ENCODE measurements at places on chromosomes 2 and 18.

GRCh38 chr18:23380817-23381216, 72.3 kb upstream of the RIOK3 start:
- no peak for DNase-seq

DNA sequence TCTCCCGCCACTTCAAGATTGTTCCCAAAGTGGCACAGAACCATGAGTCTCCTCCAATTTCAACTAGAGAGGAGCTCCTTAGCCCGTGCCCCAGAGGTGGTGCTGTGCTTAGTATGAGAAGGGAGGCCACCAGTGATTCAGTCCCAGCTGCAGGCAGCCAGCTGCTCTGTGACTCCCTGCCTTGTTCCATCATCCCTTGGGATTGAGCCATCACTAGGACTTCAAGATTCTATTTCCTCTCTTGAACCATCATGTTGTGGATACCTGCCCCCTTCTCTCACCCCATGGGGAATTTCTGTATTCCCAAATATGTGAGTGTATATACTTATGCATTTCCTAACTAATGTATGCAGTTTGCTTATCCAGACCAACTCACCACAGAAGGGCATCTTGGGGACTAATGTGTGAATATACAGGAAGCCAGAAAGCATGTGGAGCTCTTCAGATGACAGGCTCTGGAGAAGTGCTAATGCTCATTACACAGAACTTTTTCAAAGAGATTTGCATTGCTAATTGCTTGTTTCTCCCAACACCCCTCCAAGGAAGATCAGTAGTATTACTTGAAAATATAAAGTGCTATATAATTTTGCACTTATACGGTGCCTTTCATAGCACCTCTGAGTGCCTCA, 111.0 kb upstream of the MAP3K20 start:
- DNase-seq = no peak

DNA sequence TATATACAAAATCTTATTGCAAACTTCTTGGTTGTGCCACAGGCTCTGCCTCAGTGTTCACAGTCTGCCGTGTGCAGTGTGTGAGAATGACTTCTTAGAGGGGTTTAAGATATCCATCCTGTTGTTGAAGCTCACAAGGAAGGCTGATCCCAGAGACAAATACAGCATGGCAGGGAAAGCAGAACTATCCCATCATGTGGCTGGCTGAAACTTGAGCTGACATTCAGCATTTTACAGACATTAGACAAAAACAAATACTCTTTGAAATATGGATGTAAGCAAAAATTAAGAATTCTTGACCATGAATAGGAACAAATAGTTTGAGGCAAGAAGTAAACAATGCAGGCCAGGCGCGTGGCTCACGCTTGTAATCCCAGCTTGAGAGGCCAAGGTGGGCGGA, 12.9 kb upstream of the PUM2 start:
- DNase-seq = no peak

- DNase-seq = no peak
These were observed 73.6 kb upstream of the ARL4C start for GRCh38 chr2:234570476-234570875.

GRCh38 chr2:138537170-138537915, 35.8 kb downstream of the SPOPL start:
- no peak for DNase-seq

DNA sequence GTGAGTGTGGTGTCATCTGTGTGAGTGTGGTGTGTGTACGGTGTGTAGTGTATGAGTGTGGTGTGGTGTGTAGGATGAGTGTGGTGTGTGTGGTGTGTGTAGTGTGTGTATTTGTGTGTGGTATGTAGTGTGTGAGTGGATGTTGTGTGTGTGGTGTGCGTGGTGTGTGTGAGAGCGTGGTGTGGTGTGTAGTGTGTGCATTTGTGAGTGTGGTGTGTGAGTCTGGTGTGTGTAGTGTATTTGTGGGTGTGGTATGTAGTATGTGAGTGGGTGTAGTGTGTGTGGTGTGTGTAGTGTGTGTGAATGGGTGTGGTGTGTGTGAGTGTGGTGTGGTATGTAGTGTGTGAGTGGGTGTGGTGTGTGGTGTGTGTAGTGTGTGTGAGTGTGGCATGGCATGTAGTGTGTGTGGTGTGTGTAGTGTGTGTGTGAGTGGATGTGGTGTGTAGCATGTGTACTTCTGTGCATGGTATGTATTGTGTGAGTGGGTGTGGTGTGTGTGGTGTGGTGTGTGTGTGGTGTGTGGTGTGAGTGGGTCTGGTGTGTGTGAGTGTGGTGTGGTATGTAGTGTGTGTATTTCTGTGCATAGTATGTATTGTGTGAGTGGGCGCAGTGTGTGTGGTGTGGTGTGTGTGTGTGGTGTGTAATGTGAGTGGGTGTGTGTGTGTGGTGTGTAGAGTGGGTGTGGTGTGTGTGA, 227.8 kb downstream of the BCL2 start:
- no peak for DNase-seq
